ENCODE measurements at places on chromosomes 12 and 14.

GRCh38 chr12:114504311-114504710, 98.4 kb upstream of the TBX5 start:
- no peak for DNase-seq

GRCh38 chr12:42666671-42667243, 77.2 kb upstream of the PRICKLE1 start:
- no peak for DNase-seq

GRCh38 chr12:88572781-88573549, 7.3 kb downstream of the KITLG start:
- DNase-seq = no peak

DNA sequence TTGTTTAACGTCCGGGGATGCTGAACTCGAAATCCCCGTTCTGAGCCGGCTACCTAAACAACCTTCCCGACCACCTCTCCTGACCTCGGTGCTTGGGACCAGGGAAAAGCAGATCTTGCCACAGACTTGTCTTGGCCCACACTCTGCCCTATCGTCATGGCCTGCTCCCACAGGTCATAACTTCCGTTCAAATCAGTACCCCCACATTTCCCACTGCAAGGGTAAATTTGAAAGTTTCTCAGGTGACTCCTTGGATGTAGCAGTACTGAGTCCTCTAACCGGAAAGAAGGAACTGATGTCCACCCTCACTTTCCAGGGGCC, 612 bp upstream of the RBM23 start:
- no peak for DNase-seq

DNA sequence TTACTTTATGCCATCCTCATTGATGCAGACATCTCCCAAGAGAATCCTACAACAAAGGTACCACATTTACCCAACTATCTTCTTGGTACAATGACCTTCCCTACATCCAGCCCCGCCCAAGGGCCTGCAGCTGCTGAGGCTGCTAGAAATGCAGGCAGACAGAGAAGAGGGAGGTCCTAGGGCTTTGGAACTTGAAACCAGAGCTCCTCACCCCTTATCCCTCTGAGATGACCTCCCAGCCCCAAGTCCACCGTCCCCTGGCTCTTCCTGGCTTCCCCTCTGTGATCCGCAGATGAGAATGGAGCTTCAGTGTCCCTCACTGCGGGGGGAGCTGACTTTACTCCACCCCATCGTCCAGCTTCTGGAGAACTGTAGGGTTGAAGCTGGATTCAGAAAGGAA, 1.6 kb upstream of the TNFRSF1A start:
- no peak for DNase-seq

DNA sequence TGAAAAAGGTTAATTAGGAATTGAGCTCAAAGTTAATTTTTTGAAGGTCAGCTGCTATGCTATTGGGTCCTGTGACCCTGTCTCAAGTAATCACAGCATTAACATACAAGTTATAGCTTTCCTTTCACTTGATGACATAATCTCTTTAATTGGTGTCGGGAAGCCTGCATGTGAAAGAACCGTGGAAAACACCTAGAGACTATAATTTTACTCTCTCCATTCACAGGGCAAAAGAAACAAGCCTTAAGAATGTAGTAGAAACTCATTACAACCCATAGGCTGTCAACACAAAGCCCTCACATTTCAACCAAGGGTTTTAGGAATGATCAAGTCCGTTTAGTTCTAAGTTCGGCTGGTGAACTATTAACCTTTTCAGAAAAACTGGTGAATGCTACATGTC, 104.4 kb downstream of the PPM1A start:
- no peak for DNase-seq

DNA sequence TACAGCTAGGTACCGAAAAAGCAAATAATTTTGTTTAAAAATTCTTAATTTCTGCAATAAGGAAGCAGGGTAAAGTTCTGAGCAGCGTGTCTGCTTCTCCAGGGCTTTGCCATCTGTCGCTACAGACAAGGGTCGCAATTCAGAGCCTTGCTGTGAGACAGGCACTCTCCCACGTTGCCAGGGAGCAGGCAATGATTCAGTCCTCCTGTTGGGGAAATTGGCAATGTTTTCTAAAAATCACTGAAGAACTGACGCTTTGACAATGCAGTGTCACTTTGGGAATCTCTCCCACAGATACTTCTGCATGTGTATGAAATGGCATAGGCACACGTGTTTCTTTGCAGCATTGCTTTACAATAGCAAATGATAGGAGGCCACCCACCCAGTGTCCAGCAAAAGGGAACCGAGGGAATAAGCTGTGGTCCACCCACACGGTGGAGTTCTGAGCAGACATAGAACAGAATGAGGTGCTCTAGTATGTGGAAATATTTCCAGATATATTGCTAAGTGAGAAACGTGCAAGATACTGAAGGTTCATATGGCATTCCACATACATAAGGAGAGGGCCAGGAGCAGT, 16.0 kb upstream of the HIP1R start:
- DNase-seq = no peak

DNA sequence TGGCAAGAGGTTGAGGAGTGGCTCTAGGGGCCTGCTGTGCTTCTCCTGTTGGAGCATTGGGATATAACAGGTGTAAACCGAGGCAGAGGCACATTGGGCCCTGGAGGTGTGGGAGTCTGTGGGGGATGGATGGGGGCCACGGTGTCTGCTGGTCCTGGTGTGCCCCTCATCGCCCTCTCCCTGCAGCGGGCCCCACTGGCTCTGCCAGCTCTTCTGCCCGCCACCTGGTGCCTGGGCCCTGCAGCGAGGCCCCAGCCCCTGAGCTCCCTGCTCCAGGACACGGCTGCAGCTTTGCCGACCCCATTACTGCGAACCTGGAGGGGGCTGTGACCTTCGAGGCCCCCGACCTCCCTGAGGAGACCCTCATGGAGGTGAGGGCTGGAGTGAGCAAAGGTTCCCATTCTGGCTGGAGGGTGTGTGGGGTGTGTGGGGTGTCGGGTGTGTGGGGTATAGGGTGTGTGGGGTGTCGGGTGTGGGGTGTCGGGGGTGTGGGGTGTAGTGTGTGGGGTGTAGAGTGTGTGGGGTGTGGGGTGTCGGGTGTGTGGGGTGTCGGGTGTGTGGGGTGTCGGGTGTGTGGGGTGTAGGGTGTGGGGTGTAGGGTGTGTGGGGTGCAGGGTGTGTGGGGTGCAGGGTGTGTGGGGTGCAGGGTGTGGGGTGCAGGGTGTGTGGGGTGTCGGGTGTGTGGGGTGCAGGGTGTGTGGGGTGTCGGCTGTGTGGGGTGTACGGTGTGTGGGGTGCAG, 10.6 kb upstream of the PUS1 start:
- no peak for DNase-seq

- DNase-seq = no peak
Observed at GRCh38 chr14:63454863-63455622, 88.1 kb downstream of the PPP2R5E start.

DNA sequence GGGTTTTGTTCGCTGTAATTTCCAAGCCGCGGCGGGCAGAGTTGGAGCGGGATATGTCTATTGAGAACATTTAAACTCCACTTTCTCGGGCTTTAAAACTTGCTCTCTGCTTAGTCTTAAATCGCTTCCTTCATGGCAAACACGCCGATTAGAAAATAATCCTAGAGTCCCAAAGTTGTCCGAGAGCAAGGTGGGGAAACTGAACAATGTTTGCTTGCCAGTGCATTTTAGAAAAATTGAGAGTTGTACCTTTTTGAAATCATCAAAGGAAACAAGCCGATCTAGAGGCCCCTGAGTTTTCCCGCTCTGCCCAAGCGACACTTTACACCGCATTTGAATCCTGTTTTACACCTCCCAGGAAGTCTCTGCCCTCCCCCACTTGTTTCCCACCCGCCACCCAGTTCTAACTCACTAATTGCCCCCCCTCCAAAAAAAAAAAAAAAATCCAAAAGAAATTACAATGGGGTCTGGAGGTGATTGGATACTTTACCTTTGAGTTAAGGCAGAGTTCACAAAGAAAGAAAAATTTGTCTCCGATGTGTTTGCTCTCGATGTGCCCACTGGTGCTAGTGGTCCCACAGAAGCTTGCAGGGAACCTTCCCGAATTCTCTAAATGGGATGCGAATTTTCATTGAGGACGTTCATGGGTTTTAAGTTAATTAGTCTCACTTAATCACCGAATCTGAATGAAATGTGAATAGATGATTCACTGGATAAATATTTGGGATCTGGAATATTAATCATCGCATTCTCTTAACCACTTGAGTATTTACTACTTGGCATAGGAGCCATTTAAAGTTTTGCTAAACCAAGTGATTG, 2.3 kb downstream of the HMGA2 start:
- DNase-seq = no peak

GRCh38 chr12:22299294-22299912, 35.1 kb downstream of the ST8SIA1 start:
- no peak for DNase-seq

DNA sequence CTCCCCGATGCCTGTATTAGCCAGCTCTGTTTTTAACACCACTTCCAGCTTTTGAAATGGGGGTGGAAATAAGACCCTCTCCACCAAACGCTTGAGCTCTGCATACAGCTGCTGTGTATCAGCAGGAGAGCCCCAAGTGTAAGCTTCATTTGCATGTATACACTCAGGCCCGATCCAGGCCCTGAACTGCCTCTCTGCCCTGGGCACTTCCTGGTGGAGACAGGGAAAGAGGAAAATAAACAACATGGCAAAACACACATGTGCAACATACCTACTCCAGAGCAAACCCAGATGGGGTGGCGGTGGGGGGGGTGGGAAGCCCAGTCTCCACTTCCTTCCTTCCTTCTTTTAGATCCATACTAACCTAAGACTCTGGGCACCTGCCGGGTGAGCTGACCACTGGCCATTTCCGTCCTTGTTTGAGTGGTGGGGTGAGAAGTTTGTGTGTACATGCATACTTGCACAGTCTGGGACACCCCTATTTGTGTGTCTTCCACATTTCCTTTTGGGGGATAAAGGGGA, 55.3 kb downstream of the RBM19 start:
- DNase-seq = no peak

DNA sequence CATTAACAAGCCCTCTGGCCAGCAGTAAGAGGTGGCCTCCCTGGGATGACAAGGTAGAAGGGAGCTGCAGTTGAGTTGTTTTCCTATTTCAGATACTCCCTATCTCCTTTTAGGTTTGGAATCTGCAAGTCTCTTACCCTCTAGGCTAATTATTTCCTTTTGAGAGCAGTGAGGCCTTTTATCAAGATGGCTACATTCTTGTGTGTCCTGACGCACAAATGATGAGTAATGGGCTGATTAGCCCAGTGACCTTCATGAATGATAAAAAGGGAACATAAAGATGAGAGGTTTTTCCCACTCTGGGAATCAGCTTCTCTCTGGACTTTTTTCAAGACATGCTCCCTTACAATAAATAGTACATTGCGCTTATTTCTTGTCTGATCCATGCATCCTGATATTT, 22.9 kb downstream of the DYRK2 start:
- DNase-seq = no peak

- no peak for DNase-seq
Observed at GRCh38 chr12:70854138-70854537, 66.4 kb downstream of the PTPRR start.

DNA sequence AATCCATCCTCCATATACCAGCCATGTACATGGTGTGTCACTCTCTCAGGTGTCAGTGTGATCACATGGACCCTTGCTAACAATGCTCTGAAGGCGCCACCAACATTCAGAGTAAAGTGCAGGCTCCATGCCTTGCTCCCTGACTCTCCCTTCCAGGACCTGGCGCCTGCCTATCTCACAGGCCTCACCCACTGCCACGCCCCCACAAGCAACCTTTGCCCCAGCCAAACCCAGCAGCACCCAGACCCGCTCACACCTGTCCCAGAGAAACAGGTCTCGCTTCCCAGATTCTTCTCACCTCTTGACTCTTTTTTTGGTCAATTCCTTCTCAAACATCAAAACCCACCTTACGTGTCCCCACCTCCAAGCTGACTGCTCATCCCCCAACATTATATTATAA, 52.3 kb downstream of the KCNK10 start:
- no peak for DNase-seq

DNA sequence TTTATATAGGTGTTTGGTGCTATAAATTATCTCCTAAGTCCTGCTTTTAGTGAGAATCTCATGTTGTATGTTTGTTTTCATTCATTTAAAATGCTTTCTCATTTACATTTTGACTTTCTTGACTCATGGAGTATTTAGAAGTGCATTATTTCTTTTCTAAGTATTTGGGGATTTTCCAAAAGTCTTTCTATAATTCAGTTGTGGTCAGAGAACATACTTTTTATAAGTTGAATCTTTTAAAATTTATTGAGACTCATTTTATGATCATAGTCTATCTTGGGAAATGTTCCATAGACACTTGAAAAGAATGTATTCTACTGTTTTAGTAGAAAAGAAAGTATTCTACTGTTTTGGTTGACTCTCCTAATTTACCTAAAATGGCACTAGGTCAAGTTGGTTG, 168.2 kb downstream of the AKAP6 start:
- DNase-seq = no peak

Measured in left kidney (tissue), 8 donors.